MM.1S (cell line): ENCODE measurements at places on chromosomes 6 and 20.

GRCh38 chr20:34880215-34880850 lies 3.9 kb downstream of the ACSS2 start:
- H3K27me3 ChIP-seq: no peaks in the 10 kb centered on the region
- no peaks in the 10 kb centered on the region for H3K36me3 ChIP-seq
- peaks cover 13% of the 10 kb centered on the region for H3K4me1 ChIP-seq
- no peak overlapping the region for H3K4me3 ChIP-seq

DNA sequence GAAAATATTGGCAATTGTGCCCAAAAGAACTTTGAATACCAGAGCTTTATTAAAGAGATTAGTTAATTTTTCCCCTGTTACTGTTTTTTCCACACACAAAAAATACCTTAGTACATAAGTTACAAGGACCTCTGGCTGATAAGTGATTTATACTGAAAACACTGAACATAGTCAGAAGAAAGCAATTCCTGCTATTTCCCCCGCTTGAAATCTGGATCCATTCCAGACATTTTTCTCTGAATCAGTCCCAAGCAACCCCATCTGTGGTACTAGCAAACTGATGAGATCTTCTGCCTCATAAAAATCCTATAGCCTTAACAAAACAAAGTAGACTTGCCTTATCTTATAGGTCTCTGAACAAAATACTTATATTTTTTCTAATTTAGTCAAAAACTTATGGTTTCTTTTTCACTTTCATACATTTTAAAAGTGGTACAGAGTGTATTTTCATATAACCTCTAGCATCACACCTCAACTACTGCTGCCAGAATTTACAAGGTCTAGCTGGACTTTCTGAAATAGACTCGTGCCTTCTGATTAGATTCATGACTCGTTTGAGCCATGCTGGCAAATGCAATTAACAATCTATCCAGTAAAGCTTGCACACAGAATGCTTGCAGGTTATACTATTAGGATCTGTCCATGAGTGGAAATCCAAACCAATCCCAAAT lies 111.9 kb downstream of the TBX18 start:
- no peak overlapping the region for H3K27ac ChIP-seq
- H3K4me3 ChIP-seq: no peak overlapping the region
- DNase-seq: no peak
- H3K4me1 ChIP-seq: no peaks in the 10 kb centered on the region

GRCh38 chr6:11228935-11229654 lies 3.4 kb downstream of the NEDD9 start:
- H3K4me3 ChIP-seq: no peak overlapping the region
- H3K27me3 ChIP-seq: no peaks in the 10 kb centered on the region
- no peak for DNase-seq
- peaks cover 6% of the 10 kb centered on the region for H3K4me1 ChIP-seq
- no peaks in the 10 kb centered on the region for H3K36me3 ChIP-seq

DNA sequence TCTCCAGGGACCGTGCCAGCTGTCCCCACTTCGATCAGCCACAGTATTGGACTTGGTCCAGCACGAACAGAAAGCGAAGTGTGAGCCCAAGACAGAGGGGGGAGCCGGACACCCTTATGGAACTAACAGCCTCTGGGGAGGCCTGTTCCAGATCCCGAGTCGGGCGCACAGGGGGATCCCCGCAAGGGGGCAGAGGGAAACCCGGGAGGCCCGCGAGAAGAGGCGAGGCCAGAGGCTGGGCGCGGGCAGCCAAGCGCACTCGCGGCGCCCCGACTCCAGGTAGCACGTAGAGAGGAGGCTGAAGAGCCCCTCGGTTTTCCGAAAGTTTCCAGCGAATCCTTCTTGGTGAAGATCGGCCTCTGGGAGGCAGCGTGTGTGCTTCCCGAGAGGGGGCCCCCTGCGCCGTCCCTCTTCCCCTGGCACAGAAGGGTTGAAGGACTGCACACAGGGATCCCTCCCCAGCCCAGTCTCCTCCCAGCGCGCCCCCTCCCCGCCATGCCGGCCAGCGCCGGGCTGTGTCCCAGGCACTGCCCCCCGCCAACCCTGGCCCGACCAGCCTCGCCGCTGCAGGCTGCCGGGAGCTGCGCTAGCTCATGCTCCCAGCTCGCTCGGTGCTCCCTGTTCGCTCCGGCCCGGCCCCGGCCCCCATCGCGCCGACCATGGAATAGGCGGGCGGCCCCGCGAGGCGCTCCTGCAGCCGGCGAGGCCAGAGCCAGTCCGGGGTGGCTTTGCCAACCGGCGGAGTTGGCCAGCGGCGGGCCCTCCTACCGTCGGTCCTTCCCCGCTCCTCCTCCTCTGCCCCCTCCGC lies 577 bp upstream of the SLC24A3 start:
- no peaks in the 10 kb centered on the region for H3K36me3 ChIP-seq
- DNase-seq: no peak
- H3K27ac ChIP-seq: no peak overlapping the region
- peaks cover 6% of the 10 kb centered on the region; the same call in 1 of the 2 replicates for H3K27me3 ChIP-seq
- peak overlapping the region; percentile 56 for H3K4me3 ChIP-seq
- 0 out of 2 replicates have a peak, but pooled peaks cover 5% of the 10 kb centered on the region for H3K4me1 ChIP-seq

DNA sequence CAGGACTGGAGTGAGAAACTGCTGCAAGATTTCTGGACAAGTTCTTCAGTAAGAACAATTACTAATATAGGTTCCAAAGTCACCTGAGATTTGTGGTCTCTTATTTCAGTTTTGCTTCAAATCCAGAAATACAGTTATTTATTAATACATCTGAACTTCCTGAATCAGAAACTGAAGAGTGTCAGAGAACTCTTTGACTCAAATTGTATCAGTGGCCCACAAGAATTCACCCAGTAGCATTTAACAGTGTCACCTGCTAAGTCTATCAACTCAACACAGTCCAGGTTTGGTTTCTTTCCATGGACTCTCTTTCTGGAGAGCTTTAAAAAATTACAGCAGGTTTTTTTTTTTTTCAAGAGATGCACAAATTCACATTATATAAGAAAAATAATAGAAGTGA lies 18.8 kb upstream of the NHSL1 start:
- H3K4me1 ChIP-seq: peaks cover 14% of the 10 kb centered on the region
- H3K4me3 ChIP-seq: 0 out of 2 replicates have a peak overlapping the region, but pooled peaks have one; percentile 31
- H3K27me3 ChIP-seq: no peaks in the 10 kb centered on the region
- H3K27ac ChIP-seq: peak overlapping the region; percentile 51; the same call in 1 of the 2 replicates
- H3K36me3 ChIP-seq: no peaks in the 10 kb centered on the region
- peak; percentile 18 for DNase-seq

DNA sequence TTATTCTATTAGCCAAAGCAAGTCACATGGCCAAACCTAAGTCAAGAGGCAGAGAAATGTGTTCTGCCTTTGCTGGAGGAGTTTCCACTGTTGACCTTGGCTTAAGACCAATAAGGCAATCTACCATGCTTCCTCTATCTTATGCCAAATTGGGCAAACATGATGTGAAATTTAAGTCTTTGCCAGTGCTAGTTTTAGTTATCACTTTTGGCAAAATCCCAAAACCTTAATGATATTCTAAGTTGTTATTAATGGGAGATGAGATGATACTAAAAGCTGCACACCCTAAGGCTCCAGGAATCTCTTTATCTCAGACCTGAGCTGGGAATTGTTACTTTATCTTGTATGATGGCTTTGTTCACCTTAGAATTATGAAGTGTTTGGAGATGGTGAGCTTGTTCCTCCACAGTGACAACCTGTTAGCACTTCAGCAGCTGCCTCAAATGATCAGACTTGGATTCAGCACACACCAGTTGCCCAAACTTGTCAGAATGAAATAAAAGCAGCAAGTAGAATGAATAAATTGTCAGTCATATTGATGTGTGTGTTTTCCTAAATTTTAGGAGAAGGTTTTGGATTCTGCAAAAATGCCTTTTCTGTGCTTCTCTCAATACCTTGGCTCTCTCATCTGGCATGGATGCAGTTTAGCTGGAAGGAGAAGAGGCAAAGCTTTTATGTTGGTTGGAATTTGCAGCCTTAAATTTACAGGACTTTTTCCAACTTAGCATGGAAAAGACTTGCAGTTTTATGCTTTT lies 49.3 kb downstream of the RIN2 start:
- DNase-seq: no peak
- H3K27me3 ChIP-seq: no peaks in the 10 kb centered on the region
- no peak overlapping the region for H3K27ac ChIP-seq
- H3K36me3 ChIP-seq: no peaks in the 10 kb centered on the region

GRCh38 chr6:13522656-13523055 lies 35.3 kb upstream of the GFOD1 start:
- H3K36me3 ChIP-seq: no peaks in the 10 kb centered on the region
- DNase-seq: no peak
- no peak overlapping the region for H3K4me3 ChIP-seq
- H3K4me1 ChIP-seq: peaks cover 37% of the 10 kb centered on the region
- H3K27me3 ChIP-seq: no peaks in the 10 kb centered on the region
- H3K27ac ChIP-seq: no peak overlapping the region

DNA sequence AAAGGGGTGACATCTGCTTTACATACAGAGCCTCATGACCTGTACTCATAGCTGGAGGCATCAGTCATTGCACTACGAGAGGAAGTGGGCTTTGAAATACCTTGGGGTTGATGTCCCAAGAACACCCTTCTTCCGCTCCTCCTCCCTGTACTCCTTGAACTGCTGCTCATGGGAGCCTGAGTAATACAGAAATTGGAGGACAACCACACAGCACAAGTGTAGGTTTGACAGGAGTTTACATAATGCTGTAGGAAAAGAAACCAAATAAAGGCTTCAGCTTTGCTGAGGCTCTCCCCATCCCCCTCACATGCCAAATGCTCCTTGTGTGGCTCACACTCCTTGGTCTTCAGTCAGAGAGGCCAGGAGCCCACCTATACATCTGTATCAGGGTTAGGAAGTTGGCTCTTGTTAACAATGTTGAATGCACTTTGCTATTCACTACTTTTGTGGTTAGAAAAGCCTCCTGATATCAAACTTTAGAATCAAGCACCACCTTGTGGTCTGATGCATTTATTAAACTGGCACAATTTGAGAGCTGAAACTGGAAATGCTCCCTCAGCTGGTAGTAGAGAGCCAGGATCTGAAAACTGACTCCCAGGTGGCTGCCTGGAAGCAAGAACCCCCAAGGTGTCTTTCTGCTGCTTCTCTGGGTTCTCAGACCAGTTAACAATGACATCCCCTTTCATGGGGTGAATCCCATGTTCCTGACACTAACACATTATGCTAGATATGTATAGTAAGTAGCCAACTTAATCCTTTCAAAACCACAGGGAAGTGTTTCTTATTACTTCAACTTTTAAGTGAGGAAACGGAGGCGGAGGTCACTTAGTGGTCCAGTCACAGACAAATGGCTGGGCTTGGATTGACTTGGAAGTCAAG lies 56.2 kb upstream of the EDN1 start:
- no peaks in the 10 kb centered on the region for H3K27me3 ChIP-seq
- no peak overlapping the region for H3K4me3 ChIP-seq
- H3K27ac ChIP-seq: no peak overlapping the region

DNA sequence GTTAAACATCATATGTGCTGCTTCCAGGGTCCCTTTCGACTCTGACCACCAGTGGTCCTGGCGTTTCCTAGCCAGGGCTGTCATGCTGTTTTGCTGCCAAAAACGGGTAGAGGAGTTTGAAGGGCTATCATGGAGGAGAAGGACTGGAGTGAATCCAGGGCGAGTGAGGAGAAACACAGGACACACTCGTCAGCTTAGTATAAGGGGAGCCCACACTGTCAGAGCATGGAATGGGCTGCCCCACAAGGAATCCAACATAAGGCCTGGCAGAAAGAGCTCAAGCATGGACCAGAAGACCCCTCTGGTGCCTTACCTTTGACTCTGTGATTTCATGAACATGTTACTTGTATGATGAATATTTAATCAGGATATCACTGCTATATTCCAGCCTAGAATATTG lies 247.2 kb downstream of the NRN1 start:
- H3K36me3 ChIP-seq: no peaks in the 10 kb centered on the region
- H3K4me1 ChIP-seq: no peaks in the 10 kb centered on the region
- no peak overlapping the region for H3K27ac ChIP-seq
- H3K4me3 ChIP-seq: no peak overlapping the region
- no peak for DNase-seq
- no peaks in the 10 kb centered on the region for H3K27me3 ChIP-seq

- H3K27me3 ChIP-seq: no peaks in the 10 kb centered on the region
- no peak for DNase-seq
- H3K36me3 ChIP-seq: no peaks in the 10 kb centered on the region
- H3K4me3 ChIP-seq: no peak overlapping the region
- H3K4me1 ChIP-seq: no peaks in the 10 kb centered on the region
- no peak overlapping the region for H3K27ac ChIP-seq
These were observed 207.8 kb upstream of the FOXQ1 start for GRCh38 chr6:1103945-1104623.

- H3K36me3 ChIP-seq: no peaks in the 10 kb centered on the region
- H3K27me3 ChIP-seq: no peaks in the 10 kb centered on the region
- H3K27ac ChIP-seq: no peak overlapping the region
- no peaks in the 10 kb centered on the region for H3K4me1 ChIP-seq
These were observed 337.0 kb downstream of the CDH26 start for GRCh38 chr20:60295214-60295613.

GRCh38 chr20:56386219-56386618 lies 5.8 kb downstream of the AURKA start:
- H3K4me1 ChIP-seq: no peaks in the 10 kb centered on the region
- no peaks in the 10 kb centered on the region for H3K27me3 ChIP-seq
- no peak for DNase-seq
- H3K4me3 ChIP-seq: no peak overlapping the region
- peaks cover 12% of the 10 kb centered on the region; the same call in 1 of the 2 replicates for H3K36me3 ChIP-seq

GRCh38 chr20:40241596-40242343 lies 447.3 kb downstream of the MAFB start:
- H3K4me1 ChIP-seq: no peaks in the 10 kb centered on the region
- no peaks in the 10 kb centered on the region for H3K27me3 ChIP-seq
- H3K4me3 ChIP-seq: no peak overlapping the region

DNA sequence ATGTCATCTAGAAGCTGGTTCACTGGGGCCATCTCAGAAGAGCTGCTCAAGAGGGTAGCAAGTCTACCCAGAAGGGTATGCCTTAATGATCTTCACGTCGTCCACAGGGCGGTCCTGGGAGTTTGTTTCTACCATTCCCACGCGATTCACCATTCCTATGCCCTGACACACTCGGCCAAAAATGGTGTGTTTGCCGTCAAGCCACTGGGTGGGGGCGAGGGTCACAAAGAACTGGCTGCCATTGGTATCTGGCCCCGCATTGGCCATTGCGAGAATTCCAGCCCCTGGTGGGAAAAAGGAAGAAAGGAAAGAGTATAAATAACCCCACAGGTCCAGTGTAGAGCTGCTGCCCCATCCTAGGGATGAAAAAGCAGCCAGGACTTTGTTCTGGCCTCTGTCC lies 16.5 kb upstream of the CPNE5 start:
- no peaks in the 10 kb centered on the region for H3K4me1 ChIP-seq
- no peak overlapping the region for H3K27ac ChIP-seq
- H3K36me3 ChIP-seq: no peaks in the 10 kb centered on the region
- H3K27me3 ChIP-seq: no peaks in the 10 kb centered on the region
- no peak for DNase-seq

GRCh38 chr6:159842035-159842434 lies 42.0 kb downstream of the PNLDC1 start:
- no peak for DNase-seq
- no peak overlapping the region for H3K4me3 ChIP-seq
- no peaks in the 10 kb centered on the region for H3K4me1 ChIP-seq
- H3K36me3 ChIP-seq: no peaks in the 10 kb centered on the region
- no peaks in the 10 kb centered on the region for H3K27me3 ChIP-seq
- H3K27ac ChIP-seq: no peak overlapping the region
